8988T (cell line): ENCODE measurements at places on chromosomes 7 and 10.

GRCh38 chr7:107606303-107606702, 26.3 kb downstream of the BCAP29 start:
- DNase-seq: no peak

- DNase-seq: no peak
Observed at GRCh38 chr10:2813286-2813685, 254.1 kb upstream of the PFKP start.

DNA sequence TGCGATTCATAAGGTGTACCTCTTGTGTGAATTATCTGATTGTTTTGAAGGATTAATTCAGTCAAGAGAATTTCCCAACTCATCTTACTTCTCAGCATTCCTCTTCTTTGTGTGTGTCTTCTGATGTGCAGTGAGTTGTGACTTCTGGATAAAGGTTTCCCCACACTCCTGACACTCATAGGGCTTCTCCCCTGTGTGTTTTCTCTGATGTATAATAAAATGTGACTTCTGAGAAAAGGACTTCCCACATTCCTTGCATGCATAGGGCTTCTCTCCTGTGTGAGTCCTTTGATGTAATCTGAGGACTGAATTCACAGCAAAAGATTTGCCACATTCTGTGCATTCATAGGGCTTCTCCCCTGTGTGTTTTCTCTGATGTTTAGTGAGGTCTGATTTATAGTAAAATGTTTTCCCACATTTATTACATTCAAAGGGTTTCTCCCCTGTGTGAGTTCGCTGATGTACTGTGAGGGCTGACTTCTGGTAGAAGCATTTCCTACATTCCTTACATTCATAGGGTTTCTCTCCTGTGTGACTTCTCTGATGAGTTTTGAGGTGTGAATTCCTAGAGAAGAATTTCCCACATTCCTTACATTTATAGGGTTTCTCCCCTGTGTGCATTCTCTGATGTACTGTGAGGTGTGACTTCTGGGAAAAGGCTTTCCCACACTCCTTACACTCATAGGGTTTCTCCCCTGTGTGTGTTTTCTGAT, 24.2 kb downstream of the ZNF25 start:
- DNase-seq: no peak

- DNase-seq: no peak
Observed at GRCh38 chr7:74193054-74193453, 16.8 kb upstream of the LAT2 start.

GRCh38 chr10:91705948-91706670, 73.2 kb upstream of the PPP1R3C start:
- DNase-seq: no peak
